Stimulated activated CD8-positive, alpha-beta memory T cell treated with anti-CD3 and anti-CD28 coated beads, Interleukin-7, amount 100 ng/mL, for 1 hour (primary cell): ENCODE measurements at places on chromosomes 12 and 14.

GRCh38 chr12:19198272-19198671 is 68.7 kb downstream of the PLEKHA5 start:
- DNase-seq, result no peak

- no peak for DNase-seq
Measured at GRCh38 chr12:124564971-124565491, 2.4 kb downstream of the NCOR2 start.

GRCh38 chr14:103404032-103404918 is 19.1 kb downstream of the MARK3 start:
- no peak for DNase-seq

- DNase-seq, result no peak
Measured at GRCh38 chr12:53538209-53538689, 31.0 kb upstream of the NPFF start.

DNA sequence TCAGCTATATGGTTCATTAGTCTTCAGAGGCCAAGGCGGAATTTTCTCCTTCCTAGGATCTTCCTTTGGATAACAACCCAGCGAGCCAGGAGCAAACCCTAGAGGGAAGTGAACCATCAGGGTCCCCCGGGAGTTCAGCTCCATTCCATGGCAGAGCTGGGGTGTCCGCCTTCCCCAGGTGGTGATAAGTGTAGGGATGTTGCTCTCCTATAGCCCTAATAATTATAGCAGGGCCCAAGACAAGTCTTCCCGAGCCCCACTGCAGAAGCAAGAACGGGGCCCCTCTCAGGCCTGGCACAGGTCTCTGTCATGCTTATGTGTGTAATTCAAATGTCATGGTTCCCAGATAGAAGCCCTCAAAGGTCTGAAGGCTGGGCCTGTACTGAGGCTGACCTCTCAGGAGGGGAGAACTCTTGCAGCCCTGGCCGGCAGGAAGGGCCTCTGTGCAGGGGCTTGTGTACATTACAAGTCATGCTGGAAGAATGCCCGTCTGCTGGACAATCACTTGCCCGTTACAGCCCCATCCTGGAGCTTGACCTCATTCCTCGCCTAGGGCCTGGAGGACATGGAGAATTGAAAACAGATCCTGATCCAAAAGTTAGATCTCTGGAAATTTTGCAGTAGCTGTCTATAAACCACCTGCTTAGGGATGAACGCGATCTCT is 17.3 kb downstream of the LRTM2 start:
- no peak for DNase-seq

DNA sequence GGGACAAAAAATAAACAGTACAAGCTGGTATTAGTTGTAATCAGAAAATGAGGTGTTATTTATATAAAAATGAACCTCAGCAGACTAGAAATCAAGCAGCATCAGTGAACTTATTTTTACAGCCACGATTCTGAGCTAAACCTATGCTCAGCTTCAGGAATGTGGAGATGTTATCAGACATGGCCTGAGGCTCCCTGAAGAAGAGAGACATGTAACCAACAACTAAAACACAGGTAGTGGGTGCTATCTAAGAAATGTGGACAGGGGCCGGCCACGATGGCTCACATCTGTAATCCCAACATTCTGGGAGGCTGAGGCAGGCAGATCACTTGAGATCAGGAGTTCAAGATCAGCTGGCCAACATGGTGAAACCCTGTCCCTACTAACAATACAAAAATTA is 534.3 kb downstream of the VRK1 start:
- DNase-seq, result no peak

DNA sequence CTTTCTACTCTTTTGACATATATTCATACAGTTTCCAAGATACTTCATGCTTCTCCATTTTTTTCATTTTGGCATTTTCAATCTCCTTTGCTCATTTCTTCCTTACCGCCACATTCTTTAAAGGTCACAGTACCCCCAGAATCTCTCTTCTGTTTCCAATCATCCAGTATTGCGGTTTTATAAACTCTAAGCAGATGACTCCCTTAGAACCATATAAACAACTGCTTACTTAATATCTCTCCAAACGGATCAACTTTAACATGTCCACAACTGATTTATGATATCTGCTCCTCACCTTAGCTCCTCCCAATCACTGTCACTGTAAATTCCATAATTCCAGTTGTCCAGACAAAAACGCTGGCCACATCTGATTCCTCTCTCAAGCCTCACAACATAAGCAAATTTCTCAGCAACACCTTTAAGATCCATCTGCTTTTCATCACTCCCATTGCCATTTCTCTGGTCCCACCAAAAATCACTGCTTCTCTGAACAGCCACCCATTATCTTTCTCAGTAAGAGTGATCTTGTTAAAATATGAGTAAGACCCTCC is 49.6 kb downstream of the HNRNPC start:
- no peak for DNase-seq

- no peak for DNase-seq
Measured at GRCh38 chr14:97380539-97380941, 583.4 kb downstream of the VRK1 start.

DNA sequence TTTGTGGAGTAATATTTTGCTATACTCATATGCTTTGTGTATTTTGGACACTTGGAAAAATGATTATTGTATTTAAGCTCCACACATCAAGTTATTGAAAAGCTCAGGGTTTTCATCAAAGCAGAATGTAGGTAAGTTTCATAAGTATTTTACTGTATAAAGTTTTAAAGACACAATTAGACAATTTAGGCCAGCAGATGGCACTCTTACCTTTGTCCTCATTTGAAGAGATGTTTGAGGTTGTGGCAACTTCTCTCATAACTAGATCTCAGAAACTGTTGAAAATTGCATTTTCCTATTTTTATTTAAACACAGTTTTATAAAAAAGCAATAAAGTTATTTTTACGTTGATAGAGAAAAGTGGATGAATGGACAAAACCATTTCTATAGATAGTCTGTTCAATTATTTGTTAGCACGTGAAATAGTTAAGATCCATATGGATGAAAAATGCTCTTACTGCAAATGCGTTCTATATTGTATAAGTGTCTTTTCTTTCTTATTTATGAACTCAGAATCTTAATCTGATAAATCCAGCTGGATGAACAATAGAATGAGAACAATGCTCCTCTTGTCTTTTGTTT is 300.0 kb downstream of the AEBP2 start:
- no peak for DNase-seq

GRCh38 chr14:23544511-23545447 is 6.8 kb downstream of the ZFHX2 start:
- no peak for DNase-seq

DNA sequence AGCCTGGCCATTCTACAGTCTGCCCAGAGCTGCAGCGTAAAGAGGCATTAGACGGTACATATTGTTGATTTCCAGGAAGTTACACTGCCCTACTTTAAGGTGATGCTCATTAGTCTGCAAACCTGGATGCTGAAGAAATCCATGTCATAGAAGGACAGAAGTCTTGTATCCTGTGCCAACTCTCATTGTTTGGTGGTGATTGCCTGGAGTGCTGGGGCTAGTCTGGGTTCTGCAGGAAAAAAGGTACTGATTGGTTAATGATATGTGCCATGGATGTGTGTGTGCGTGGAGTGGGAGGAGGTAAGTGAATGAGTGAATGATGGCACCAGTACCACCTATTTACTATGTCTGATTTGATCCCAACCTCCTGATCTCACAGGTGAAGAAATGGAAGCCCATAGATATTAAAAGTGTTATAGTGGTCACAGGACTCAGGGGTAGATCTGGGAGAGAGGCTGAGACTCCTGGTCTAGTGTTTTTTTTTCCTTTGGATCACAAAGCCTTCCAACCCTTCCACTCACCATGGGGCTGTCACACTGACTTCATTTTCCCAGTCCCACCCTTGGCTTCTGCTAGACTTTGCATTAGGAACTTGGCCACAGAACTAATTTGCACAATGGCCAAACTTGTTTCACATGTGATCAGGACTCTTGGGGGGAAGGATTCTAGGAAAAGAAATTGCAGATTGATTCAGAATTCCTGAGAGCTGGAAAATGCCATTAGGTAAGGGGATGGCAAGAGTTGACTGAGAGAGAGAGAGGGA is 96.1 kb downstream of the TMX1 start:
- no peak for DNase-seq

DNA sequence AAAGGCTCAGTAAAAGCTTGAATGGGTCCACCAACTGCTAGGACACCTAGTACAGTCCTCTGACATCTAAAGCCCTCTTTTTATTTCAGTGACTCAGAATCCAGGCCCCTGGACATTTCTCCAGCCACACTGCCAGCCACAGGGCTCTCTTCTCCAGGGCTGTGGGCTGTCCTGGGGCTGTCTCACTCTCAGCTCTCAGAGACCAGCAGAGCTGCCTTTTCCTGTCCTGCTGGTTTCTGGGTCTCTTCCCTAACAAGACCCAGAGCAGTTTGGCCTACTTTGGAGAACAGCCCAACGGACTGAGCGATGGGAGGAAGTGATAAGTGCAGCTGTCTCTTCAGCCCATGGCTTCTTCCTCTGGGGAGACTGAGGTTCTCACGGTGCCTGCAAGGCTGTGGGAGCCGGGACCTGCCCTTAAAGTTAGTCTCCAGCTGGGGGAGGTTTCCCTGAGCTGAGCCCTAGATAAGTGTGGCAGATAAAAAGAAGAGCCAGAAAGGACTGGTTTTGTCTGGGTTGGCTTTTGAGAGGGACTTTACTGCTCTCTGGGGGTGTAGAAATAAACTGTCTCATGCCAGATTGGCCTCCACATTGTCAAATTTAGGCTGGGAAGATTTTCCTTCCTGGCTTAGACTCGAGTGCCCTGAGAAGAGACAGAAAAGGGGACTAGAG is 979.8 kb downstream of the VRK1 start:
- no peak for DNase-seq

GRCh38 chr12:76020281-76020680 is 11.3 kb downstream of the PHLDA1 start:
- peak; percentile 46 for DNase-seq

DNA sequence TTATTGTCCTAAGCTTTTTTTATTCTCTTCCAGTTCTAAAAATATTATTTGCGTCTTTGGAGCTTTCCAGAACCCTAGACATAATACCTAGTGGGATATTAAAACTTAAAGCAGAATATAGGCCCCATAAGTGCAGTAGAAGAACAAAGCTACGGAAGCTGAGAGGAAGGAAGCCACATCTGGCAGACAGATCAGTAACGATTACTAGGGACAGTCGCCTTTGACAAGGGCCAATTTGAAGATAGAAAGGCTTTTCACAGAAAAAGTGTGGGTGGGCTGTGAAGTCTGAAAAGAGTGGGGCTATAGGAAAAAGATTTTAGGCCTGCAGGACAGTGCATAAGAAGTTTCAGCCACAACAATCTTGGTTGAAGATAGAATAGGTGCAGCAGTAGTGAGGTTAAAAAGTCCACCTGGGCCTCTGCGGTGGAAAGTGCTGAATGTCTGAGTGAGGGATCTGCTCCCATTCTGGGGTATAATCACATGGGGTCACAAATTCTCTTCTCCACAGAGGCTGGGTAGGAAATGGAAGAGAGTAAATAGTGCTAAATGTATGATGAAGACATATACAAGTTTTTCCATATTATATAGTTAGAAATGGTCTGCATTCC is 114.5 kb downstream of the CMAS start:
- DNase-seq, result no peak

- no peak for DNase-seq
Measured at GRCh38 chr12:52045794-52046199, 5.4 kb upstream of the NR4A1 start.

GRCh38 chr14:36176524-36176923 is at the start of gene PTCSC3:
PTCSC3 (minus strand) TSS chr14:36176722.
- no peak for DNase-seq

- peak; percentile 79 for DNase-seq
Measured at GRCh38 chr12:47812797-47813510, 6.7 kb downstream of the HDAC7 start.

- DNase-seq, result no peak
Measured at GRCh38 chr12:109513977-109514376, 36.5 kb downstream of the UBE3B start.

GRCh38 chr14:74492776-74493342 is at the start of gene NPC2:
NPC2 (minus strand) TSS chr14:74493305; CDS start chr14:74493274, 31 bp downstream.
- DNase-seq, result no peak

DNA sequence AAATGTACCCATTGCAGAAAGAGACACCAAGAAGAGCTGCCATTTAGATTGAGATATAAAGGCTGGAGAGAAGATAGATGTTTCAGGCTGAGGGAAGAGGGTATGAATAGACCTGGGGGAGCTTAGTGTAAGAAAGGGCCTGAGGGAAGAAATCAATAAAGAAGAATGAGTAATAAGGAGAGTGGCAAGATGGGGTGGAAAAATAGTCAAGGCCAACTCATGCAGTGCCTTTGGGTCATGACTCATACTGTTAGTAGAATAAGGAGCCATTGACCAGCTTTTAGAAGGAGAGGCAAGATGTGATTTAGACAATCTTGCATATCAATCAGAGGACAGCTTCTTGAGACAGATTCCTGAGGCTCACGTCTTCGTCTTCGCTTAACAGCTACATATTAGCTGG is 287.5 kb downstream of the DUSP6 start:
- DNase-seq, result no peak

DNA sequence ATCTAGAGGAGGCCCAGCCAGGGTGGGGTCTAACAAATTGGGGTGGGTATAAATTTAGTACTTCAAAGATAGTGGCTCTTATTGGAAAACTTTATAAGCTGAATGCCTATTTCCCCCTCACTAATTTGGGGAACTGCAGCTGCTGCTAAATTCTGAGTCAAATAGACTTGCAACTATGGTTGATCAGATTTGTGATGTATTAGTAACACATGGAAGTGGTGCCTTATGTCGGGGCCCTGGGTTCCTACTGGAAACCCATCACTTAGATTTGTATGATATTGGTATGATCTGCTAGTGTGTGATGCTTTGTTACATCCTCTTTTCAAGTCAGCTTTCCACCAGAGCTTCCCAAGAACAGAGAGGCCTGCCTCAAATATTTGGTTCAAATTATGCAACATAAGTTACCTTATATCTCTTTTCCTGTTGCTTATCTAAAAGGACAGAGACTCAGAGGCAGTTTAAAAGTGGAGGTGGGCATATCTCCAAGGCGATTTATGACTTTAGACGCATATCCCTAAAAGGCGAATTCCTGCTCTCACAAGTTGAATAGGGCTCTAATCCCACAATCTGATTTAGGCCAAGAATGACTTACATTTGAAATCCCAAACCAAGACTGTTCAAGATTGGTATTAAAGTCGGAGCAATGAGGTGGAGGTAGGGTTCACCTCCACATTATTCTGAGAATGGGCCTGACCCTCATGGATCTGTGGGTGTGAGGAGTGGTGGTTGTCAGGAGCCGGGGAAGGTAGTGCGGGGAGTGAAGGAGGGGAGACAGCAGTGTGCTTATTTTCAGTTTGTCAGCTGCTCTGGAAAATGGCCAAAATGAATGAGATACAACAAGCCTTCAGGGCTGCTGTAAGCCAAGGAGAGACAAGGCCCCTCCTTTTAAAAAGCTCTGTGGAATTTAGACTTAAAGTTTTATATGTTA is 425.8 kb downstream of the RAD51B start:
- no peak for DNase-seq

GRCh38 chr14:97298331-97298730 is 501.1 kb downstream of the VRK1 start:
- DNase-seq, result no peak
